ENCODE measurements at places on chromosomes 6 and 20.
A peak's percentile ranks its signal among the peaks of the same experiment; 100 is the strongest.

DNA sequence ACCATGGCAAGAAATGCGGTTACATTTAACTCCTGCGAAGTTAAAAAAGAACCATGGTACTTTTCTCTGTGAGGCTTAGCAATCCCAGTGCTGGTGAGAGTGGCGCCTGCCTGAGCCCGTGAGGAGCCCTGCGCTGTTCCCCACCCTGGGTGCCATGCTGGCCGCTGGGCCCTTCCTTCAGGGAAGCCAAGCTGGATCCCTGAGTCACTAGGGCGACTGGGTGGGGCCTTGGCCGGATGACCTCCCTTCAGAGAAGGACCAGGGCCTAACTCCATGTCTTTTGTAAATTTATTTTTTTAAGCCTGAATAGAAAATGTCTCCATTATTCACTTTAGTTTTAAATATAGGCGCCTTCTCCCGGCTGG lies 209.1 kb downstream of the ERMARD start:
- DNase-seq = no peak

- DNase-seq = no peak
Measured at GRCh38 chr6:15526212-15526701, 136.6 kb downstream of the DTNBP1 start.

- DNase-seq = no peak
Measured at GRCh38 chr20:13101706-13102105, 92.9 kb downstream of the SPTLC3 start.

DNA sequence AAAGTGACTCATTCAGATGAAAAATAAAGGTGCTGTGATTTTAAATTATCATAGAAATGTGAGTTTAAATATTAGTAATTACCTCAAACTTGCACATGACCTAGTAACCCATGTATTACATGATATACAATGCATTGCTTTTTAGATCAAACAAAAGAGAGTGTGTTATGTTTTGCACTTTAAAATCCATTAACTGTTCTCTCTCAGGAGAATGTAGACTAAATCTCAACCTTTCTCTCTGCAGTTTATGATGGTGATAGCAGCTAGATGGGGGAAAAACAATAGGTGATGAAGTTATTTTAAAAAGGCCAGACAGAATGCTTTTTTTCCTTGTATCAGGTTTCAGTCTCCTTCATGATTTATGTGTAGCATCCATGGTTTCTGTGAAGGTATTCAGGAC lies 404.4 kb upstream of the RNF217 start:
- DNase-seq = no peak

DNA sequence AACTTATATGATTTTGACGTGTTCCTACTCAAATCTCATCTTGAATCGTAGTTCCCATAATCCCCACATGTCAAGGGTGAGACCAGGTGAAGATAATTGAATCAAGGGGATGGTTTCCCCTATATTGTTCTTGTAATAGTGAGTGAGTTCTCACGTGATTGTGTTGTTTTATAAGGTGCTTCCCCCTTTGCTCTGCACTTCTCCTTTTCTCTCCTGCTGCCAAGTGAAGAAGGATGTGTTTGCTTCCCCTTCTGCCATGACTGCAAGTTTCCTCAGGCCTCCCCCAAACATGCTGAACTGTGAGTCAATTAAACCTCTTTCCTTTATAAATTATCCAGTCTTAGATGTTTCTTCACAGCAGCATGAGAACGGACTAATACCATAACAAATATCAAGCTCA lies 83.2 kb downstream of the MANEA start:
- no peak for DNase-seq

DNA sequence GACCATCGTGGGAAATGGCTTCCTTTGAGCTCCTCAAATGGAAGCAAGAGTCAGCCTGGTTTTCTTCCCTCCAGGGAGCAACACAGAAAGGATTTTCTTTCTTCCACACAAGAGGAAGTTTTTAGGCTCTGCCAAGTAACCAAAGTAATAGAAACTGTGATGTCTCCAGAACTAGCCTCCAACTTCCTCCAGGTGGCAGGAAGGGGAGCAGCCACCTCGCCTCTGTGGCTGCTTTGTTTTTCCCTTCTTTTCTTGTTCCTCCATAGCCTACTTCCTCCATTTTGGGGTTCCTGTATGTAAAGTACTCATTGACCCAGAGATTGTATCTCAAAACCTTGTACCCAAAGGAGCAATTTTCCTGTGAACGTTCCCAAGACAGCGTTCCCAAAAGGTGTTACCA lies 32.7 kb upstream of the CCR6 start:
- DNase-seq = no peak

DNA sequence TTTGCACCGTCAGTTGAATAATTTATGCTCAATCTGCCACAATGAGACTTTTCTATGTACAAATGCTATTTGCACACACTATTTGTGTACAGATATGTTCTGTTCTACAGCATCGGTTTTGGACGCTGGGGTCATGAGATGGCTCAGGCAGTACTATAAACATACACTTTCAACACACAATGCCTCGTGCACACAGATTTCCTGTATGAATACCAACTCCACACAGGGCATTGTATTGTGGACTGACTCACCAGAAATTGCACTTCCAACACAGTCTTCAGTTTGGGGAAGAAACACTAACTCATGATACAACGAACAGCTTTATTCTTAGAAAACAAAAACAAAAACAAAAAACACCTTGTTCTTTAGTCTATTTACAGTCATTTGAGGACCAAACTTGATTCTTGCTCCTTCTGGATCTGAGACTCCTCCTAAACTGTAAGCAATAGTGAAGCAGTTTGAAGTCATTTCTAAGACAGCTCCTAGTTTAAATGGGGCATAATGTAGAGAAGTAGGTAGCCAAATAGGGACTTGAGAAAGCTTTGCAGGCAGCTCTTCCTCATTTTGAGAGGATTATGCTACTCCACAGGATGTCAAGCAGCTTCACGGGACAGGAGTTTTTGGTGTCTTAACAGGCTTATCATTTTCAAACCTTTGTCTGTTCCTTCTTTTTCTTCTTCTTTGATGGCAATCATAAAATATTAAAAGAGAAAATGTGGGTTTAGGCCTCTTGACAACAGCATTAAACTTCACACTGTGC lies 33.7 kb downstream of the GJA10 start:
- DNase-seq = no peak

GRCh38 chr20:37999526-38000263 lies 33.6 kb downstream of the TTI1 start:
- no peak for DNase-seq

- no peak for DNase-seq
Measured at GRCh38 chr20:48359692-48360341, 468.0 kb downstream of the PREX1 start.

GRCh38 chr6:16747232-16748024 lies 13.8 kb downstream of the ATXN1 start:
- no peak for DNase-seq

DNA sequence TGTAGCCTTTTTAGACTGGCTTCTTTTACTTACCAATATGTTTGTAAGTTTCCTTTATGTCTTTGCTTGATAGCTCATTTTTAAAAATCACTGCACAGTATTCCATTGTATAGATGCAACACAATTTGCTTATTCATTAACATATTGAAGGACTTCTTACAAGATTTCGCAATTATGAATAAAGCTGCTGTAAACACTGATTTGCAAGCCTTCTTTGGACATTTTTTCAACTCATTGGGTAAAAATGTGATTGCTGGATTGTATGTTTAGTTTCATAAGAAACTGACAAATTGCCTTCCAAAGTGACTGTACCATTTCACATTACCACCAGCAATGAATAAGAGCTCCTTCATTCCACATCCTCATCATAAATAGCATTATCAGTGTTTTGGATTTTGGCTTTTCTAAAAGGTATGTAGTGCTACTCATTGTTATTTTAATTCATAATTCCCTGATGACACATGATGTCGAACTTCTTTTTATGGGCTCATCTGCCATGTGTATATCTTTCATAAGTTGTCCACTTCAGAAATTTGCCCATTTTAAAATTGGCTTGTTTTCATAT lies 80.7 kb downstream of the TFAP2B start:
- DNase-seq = no peak

- no peak for DNase-seq
Measured at GRCh38 chr6:136600818-136601217, 50.6 kb upstream of the MAP7 start.

- no peak for DNase-seq
Measured at GRCh38 chr6:124200661-124201060, 397.0 kb downstream of the NKAIN2 start.

- no peak for DNase-seq
Measured at GRCh38 chr20:37934634-37935375, 31.9 kb downstream of the VSTM2L start.

- DNase-seq = no peak
Measured at GRCh38 chr6:25165177-25165576, 114.0 kb upstream of the CARMIL1 start.

GRCh38 chr6:132763269-132763668 lies 5.6 kb upstream of the VNN2 start:
- peak; percentile 72 for DNase-seq

GRCh38 chr6:37632291-37632690 lies 65.4 kb downstream of the MDGA1 start:
- no peak for DNase-seq

- DNase-seq = no peak
Measured at GRCh38 chr6:159512571-159512970, 180.5 kb downstream of the SOD2 start.

DNA sequence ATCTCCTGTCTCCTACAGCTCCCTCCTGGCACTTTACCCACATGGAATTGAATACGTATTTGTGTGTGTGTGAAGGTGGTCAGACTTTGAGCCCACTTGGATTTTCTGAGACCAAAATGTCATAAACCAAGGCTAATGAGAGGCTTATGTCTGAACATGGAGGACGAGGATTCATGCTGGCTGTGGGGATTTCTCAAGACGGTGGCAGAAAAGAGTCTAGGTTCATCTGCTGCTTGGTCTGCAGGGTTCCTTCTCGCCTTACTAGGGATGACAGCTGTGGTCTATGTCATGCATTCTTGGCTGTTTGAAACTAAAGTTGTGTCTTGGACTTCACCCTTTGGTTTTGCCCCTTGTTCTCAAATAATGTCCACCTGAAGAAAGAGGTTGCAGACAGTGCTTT lies 58.6 kb downstream of the FAM120B start:
- DNase-seq = no peak

- no peak for DNase-seq
Measured at GRCh38 chr6:152651986-152652385, 14.8 kb upstream of the SYNE1 start.

DNA sequence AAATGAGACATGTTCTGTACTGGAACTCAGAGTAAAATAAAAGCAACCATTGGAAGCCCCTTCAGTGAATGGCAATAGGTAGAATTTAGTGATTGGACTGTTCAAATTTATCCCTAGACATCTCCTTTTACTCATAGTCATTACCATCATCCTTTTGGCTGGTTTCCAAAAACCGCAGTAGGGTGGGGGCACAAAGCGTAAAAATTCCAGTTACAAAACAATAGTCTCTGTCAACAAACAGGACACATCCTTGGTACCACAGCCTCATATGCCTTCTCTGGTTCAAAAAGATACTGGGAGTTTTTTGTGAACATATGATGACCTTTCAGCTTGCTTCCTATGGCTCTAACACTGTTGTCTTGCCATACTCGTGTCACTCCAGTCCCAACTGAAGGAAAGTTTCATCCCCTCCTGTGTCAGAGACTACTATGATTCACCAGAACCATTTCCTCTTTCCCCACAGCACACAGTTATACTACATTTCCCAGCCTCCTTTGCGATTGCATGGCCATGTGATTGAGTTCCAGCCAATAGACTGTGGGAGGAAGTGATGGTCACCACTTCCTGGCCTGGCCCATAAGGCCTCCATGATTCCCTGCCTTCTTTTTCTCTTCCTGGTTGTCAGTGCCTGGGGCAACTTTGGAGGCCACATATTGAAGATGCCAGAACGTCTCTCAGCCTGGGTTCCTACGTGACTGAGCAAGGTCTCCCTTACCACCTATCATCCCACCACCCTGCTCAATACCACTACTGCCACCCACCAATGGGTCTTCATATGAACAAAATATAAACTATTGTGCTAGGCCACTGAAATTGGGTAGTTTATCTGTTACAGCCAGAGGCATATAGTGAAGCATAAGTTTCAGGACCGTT lies 162.4 kb downstream of the ID4 start:
- no peak for DNase-seq

DNA sequence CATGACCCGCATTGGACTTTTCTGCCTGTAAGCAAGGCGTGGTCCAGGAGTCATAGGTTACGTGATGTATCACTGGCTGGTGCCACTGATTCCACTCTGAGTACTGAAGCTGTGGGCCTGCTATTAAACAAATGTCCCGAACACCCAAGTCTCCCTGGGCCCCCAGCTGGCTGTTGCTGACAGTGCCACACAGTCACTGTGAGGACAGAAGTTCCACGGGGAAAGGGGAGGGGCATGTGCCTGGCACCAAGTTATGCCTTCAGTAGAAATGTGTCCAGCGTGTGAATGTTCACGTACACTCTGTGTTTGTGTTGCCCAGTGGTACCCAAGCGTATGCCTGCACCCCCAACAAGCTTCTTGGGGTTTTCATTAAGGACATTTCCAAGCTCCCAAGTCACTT lies 171.4 kb upstream of the QKI start:
- DNase-seq = no peak

DNA sequence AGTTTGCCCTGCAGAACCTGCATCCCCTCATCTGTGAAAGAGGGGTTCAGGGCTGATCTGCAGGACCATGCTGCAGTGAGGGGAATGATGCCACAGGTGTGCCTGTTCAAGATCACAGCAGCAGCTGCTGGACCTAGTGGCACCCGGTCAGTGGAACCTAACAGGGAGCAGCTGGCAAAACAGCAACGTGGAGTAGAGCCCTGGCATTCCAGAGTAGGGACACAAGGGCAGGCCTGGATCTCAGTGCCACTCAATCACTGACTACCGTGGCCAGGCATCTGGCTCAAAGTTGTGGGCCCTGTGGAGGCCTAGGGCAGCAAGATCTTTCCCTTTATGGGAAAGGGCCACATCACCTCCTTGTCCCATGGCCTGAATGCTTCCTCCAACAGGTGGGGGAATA lies 62.2 kb downstream of the INSM1 start:
- DNase-seq = no peak

DNA sequence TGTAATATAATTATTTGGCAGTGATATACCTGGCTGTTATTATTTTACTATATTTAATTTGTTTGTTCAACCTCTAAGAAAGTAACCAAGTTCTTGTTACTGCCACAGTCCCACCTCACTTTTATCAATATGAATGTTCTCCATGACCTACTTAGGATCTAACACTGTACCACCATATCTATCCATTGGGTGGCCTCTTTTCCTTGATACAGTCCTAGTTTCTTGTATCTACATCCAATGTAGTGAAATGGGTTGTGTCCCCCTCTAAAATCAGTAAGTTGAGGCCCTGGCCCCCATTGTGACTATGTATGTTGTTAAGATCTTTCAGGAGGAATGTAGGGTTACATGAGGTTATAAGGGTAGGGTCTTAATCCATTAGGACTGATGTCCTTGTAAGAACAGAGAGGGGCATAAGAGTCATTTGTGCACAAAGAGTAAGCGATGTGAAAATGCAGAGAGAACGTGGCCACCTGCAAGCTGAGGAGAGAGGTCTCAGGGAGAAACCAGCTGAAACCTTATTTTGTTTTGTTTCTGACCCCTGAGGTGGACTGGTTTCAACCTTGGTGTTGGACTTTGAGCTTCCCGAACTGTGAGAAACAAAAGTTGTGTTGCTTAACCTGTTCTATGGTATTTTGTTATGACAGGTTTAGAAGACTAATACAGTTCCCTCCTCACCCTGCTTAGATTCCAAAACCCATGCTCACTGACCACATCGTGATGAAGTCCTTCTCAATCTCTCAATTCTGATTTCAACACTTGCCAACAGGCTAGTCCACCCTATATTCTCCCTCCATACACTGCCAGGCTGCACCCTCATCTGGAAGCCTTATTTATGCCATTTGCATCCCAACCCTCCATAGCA lies 387.3 kb upstream of the EPHA7 start:
- no peak for DNase-seq

- no peak for DNase-seq
Measured at GRCh38 chr6:7171119-7171518, 63.4 kb downstream of the RREB1 start.

GRCh38 chr6:52126231-52126630 lies 38.8 kb upstream of the PKHD1 start:
- DNase-seq = no peak
